ENCODE measurements at places on chromosomes 11 and 22.

DNA sequence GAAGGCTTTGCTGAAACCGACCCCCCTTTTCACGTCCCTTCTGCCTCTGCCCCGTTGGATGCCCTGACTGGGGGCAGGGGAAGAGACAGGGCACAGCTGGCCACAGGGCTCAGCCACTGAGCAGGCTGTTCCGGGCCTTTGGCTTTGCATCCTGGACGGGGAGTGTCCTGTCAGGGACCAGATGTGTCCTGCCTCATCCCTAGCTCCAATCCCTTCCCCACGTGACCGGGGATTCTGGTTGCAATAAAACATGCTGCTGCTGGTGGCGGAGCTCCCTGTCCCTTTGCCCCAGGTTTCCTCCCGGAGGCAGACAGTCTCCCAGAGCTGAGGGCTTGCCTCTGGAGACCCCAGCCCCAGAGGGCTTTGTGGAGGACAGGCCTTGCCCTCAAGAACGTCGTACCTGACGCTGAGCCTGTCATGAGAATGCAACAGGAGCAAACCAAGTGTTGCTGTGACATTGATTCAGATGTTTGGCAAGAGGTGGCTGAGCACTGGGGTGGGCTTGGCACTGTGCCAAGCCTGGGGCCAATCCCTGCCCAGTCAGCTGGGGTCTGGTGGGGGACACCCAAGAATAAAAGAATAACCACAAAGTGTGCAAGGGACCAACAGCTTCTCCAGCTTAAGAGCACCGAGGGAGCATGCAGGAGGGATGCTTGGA is 7.3 kb downstream of the CDC42EP2 start:
- no peak for DNase-seq

DNA sequence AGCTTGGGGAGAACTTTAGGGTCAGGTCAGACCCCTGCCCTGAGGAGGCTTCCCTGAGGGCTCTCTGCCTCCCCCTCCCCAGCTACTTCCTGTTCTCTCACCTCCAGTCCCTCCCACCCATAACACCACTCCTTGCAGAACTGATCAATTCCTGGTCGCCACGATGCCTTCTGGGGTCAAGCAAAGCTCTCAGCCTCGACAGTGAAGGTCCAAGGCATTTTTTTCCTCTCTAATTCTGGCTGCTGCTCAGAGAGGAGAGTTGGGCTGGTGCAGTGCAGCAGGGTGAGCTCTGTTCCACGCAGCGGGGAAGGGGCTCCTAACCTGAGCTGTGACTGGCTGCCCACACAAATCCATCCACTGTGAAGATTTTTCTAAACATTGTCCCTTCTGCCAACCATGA is 628.4 kb downstream of the BRD1 start:
- no peak for DNase-seq

- DNase-seq, result no peak
Measured at GRCh38 chr11:134939031-134939430, 527.0 kb upstream of the B3GAT1 start.

- no peak for DNase-seq
Measured at GRCh38 chr11:109309153-109309552, 112.8 kb upstream of the C11orf87 start.
